Dermis blood vessel endothelial cell (primary cell): ENCODE measurements at places on chromosomes 2 and 18.

DNA sequence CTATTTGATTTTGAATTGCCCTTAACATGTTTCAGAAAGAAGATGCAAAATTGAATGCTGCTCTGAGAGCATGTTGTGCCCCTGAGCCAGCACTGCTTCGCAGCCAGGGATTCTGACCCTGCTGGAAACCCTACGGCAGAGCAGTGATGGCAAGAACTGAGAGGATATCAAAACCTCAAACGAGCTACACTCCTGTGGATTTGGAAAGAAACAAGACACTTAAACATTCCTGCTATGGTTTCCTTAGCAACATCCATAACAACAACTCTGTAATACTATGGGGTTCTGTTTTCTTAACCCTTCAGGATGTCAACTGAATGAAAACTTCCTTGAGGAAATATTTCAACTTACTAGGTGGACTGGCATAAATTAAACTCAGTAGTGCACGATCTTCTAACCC, 649.1 kb downstream of the NYAP2 start:
- no peak for DNase-seq

GRCh38 chr2:104685591-104685990, 168.3 kb upstream of the POU3F3 start:
- no peak for DNase-seq

- no peak for DNase-seq
Observed at GRCh38 chr2:23547725-23548124, 162.7 kb downstream of the KLHL29 start.

DNA sequence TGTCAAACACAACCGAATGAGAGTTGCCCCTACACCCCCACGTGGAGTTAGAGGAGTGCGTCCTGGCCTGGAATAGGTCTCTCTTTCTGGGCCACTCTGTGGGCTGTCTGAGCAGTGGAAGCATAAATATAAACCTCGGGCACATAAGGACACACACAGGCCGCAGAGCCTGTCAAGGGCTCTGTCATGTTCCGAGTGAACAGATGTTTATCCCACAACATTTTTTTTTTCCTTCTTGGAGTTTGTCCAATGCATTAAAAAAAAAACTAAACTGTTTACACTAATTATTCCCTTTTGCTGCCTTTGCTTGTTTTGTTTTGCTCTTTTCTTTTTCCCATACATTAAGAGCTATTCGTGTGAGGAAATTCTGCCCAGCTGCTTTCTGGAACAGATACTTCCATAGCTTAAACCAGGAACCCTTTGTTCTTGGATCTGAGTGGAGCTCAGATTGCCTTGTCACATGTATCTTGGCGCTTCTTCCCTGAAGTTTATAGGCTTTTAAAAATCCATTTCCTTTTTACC, 228.3 kb upstream of the FOSL2 start:
- DNase-seq, result peak; percentile 16

- DNase-seq, result peak; percentile 85
Observed at GRCh38 chr2:64260817-64261216, 116.6 kb upstream of the PELI1 start.

DNA sequence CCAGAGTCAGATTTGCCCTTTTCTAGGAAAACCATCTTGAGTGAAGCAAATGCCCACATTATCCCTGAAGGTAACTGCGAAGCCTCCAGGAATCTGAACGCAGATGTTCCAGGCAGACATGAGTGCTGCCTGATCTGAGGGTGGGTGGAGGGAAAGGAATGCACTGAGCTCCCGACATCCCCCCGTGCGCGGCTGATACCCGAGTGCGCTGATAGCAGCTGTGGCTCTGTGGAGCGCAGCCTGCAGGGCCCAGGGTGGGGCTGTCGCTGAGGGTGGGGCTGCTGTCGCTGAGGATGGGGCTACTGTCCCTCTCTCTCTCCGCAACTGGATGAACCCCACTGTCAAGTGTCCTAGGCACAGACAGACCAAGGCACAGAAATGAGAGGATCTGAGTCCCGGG, 82.4 kb downstream of the GFPT1 start:
- no peak for DNase-seq
